NCI-H1092 (cell line): ENCODE measurements at places on chromosomes 6 and 20.
A peak's percentile ranks its signal among the peaks of the same experiment; 100 is the strongest.

DNA sequence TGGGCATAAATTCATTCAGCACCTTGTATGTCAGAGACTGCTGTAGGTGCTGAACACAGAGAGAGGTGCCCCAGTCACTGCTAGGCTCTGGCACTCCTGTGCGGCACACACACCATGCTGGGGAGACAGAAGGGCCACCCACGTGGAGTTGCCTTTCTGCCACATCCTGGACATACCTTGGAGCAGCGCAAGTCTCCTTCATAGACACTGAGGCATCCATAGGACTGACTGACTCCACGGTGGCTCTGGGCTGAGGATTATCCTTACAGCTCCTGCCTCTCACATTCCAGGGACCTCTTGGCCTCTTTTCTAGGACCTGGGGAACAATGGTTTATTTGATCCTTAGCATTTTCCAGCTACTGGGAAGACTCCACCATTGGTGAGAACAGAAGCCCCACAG is 26.0 kb upstream of the SLC22A23 start:
- no peak for DNase-seq

- no peak for DNase-seq
Measured at GRCh38 chr6:150209415-150209814, 66.6 kb downstream of the PPP1R14C start.

GRCh38 chr20:24134284-24134683 is 145.7 kb upstream of the GGTLC1 start:
- peak; percentile 31 for DNase-seq

- DNase-seq: no peak
Measured at GRCh38 chr6:53741034-53741823, 53.6 kb upstream of the LRRC1 start.

- no peak for DNase-seq
Measured at GRCh38 chr6:129455126-129455769, 254.7 kb downstream of the ARHGAP18 start.

GRCh38 chr6:110609101-110609500 is 132.7 kb upstream of the SLC22A16 start:
- no peak for DNase-seq

DNA sequence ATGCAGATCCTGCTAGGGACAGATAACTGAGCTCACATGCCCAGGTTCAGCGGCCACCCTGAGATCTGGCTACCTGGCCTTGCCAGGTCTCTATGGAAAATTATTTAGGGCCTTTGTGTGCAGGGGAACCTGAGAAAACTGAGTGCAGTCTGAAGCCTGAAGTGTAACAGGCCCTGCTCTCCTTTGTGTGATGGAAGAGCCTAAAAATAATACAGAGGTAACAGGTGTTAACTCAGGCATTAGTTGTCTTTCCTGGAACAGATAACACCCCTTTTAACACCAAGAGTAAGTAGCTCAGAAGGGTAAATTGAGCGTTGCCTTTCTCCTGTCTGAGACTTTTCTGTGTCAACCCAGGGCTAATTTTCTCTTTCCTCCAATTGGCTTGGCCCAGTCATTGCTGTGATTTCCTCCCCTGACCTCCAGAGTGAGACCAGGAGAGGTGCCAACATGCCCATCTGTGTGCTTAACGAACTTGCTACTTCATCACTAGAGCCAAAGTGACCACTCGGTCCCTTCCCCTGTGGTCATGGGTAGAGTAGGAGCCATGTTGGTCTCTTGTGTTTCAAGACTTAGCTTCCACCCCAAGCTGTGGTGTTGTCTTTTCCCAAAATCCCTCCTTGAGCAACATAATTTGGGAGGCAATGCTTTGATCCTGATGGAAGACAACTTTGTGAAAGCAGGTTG is 304.4 kb upstream of the JAG1 start:
- DNase-seq: no peak

DNA sequence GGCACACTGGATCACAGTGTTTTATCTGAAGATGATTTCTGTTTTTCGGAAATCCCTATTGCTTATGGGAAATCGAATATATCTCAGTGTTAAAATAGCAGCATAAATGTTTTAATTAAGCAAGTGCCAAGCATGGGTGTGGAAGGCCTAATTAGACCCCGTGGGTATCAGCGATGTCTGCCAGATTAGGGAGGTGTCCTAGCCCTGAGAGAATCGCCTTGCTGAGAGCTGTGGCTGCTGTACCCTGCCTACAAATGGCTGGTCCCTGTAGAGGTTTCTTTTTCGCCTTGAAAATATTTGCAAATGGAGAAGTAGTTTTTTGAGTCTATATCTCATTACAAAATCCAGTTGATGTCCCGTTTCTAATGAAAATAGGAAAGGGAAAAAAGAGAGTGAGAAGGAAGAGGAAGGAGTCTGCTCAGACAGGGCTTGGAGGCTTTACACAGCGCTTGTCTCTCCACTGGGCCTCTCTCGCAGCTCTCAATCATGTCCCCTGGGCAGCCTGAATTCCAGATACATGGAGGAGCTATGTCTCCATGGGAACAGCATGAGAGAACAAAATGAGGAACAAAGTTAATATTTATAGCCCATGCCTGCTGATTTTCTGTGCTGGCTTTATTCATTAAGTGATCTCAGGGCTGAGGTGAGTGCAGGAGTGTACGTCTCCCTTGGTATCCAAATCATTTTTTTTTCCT is 35.2 kb upstream of the BCLAF1 start:
- DNase-seq: no peak

DNA sequence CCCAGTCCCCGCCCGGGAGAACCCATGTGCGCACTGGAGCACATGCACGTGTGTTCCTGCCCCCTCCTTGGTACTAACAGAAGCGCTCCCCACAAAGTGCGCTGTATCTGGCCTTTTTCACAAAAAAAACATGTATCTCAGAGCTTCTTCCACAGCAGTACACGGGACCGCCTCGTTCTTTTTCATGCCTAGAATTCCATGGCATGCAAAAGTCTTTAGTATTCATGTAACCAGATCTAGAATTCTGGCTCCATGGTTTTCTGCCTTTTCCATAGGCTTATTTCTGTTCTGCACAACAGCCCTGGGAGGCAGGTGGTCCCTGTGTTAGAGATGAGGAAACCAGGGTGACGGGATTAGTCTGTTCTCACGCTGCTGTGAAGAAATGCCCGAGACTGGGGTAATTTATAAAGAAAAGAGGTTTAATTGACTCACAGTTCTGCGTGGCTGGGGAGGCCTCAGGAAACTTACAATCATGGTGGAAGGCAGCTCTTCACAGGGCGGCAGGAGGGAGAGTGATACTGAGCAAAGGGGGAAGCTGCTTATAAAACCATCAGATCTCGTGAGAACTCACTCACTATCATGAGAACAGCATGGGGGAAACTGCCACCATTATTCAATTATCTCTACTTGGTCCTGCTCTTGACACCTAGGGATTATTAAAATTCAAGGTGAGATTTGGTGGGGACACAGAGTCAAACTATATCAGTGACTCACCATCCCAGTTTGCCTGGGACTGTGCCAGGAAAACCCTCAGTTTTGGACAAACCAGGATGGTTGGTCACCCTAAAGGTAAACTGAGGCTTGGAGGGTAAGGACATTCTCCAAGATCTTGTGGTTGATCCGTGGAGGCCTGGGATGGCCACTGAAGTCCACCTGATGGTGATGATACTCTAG is 41.0 kb downstream of the C20orf203 start:
- DNase-seq: no peak

- no peak for DNase-seq
Measured at GRCh38 chr20:1232286-1233111, 6.7 kb downstream of the RAD21L1 start.

DNA sequence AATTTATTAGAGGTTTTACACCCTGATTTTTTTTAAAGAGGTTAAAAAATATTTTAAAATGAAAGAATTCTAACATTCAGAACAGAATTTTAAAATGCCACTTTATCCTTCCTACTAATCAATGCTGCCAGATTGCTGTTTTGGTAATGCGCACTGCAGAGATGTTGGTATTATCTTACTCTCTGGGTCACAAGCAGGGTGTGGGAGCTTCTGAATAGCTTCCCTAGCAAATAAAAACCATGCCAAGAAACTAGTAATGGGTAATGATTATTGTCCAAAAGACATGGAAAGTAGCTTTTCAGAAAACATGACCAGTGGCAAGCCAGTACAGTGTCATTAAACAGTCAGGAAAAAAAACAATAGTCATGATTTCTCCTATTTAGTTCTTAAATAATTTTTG is 205.4 kb downstream of the TPBG start:
- DNase-seq: peak; percentile 32

- no peak for DNase-seq
Measured at GRCh38 chr6:40738551-40739193, 151.5 kb upstream of the LRFN2 start.
